H9 (cell line): ENCODE measurements at places on chromosomes 1 and 21. TPM values are rescaled to one million over a fixed set of nuclear protein-coding genes. Genes with fewer than 3 reads are reported as not detected.

DNA sequence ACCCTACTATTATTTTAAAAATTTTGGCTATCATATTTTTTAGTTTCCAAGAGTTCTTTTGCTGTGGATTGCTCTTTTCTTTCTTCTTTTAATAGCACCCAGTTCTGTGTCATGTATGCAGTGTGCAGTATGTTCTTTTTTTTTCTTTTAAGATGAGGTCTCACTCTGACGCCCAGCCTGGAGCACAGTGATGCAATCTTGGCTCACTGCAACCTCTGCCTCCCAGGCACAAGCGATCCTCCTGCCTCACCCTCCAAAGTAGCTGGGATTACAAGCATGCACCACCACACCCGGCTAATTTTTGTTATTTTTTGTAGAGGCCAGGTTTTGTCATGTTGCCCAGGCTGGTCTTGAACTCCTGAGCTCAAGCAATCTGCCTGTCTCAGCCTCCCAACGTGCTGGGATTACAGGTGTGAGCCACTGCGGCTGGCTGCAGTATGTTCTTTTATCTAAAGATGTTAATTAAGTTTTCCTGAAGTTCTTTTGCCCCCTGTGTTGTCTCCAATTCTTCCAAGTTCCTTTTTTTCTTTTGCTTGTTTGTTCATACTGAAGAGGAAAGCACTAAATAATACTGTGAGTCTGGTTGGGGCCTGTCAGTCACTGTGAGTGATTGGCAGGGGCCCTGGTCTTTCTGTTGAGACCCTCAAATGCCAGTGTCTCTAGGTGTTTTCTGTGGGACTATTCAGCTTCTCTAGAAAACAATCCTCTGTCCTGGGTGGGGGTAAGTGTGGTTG lies 17.5 kb upstream of the TTC22 start:
- H3K4me3 ChIP-seq: no peak overlapping the region
- H3K36me3 ChIP-seq: 0 out of 2 replicates have a peak, but pooled peaks cover under 1% of the 10 kb centered on the region
- no peak overlapping the region for H3K27ac ChIP-seq
- no peak for DNase-seq
- no peaks in the 10 kb centered on the region for H3K27me3 ChIP-seq
- H3K4me1 ChIP-seq: peaks cover 6% of the 10 kb centered on the region; the same call in 1 of the 2 replicates

The SLC44A3 gene
- total RNA-seq: 4.8 and 5.5 TPM in 2 replicates

DNA sequence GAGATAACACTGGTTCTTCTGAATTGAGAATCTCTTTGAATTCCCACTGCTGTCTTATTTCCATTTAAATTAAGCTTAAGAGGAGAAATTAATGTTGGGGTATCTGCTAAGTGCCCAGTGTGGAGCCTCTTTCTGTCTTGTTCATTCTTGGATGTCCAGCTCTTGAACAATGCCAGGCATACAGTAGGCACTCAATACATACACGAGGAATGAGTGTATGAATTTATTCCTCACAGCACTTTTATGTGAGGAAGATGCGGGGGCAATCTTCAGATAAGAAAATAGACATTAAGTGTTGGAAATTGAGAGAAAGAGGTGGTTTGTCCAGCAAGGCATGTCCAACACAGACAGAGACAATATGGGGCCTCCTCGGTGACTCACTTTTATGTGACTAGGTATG lies 11.8 kb upstream of the ATF3 start:
- DNase-seq: no peak
- no peak overlapping the region for H3K4me3 ChIP-seq
- H3K36me3 ChIP-seq: no peaks in the 10 kb centered on the region
- H3K4me1 ChIP-seq: no peaks in the 10 kb centered on the region; the same call in 1 of the 2 replicates
- H3K27me3 ChIP-seq: no peaks in the 10 kb centered on the region

DNA sequence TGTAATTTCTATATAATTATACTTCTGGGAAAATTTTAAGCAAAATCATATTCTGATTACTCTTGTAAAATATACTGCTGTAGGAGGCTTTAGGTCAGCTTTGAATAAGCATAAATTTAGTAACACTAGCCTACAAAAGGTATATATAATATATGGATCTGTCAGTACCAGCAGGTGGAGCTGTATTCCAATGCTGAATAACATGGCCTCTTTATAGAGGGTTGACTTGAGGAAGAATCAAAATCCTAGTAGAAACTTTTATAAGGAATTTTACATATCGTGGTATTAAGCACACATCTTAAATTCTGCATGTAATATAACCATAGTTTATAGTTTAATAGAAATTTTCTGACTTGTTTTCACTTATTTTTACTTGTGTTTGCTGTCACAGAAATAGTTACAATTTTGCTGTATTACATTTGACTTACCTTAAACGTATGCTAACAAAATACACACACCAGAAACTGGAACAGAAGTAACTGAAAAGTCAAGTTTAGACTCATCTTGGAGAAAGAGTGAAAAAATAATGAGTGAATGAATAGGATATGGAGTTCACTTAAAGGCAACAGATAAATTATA lies 79.3 kb downstream of the HMCN1 start:
- H3K27me3 ChIP-seq: no peaks in the 10 kb centered on the region
- H3K27ac ChIP-seq: no peak overlapping the region
- no peaks in the 10 kb centered on the region; the same call in 1 of the 2 replicates for H3K4me1 ChIP-seq
- no peaks in the 10 kb centered on the region for H3K36me3 ChIP-seq
- no peak for DNase-seq
- H3K4me3 ChIP-seq: no peak overlapping the region

The RNF186 gene
- total RNA-seq: not detected in 2 replicates

The KCNK2 gene
- total RNA-seq: 0.37 and 0.44 TPM in 2 replicates

DNA sequence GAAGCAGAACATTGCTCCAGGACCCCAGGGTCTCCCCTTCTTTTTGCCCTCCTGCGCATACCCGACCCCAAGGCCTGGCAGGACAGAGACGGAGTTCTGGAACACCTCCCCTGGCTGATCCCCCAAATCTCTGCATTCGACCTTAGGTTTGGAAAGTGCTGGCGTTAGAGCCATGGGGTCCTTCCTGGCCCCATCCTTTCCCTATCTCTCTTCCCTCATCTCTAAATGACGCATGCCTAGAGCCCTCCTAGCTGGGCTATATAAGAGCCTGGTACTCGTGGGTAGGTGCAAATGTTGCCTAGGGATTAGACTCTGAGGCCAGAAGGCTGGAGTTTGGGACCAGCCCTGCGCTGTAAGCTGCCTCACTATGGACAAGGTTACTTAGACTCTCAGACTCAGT lies 16.6 kb downstream of the SLC26A9 start:
- no peaks in the 10 kb centered on the region for H3K36me3 ChIP-seq
- no peak overlapping the region for H3K27ac ChIP-seq
- H3K4me3 ChIP-seq: no peak overlapping the region
- no peak for DNase-seq
- H3K4me1 ChIP-seq: no peaks in the 10 kb centered on the region
- no peaks in the 10 kb centered on the region for H3K27me3 ChIP-seq

The OR2L2 gene
- total RNA-seq: 0.11 TPM in 1 of 2 replicates, not detected in the other

GRCh38 chr1:93328809-93329760 lies 16.6 kb upstream of the DR1 start:
- H3K4me1 ChIP-seq: no peaks in the 10 kb centered on the region
- DNase-seq: no peak
- peaks cover 4% of the 10 kb centered on the region; the same call in 1 of the 2 replicates for H3K36me3 ChIP-seq

The RFX5 gene
- 65.1 and 72.7 TPM in 2 replicates for total RNA-seq

DNA sequence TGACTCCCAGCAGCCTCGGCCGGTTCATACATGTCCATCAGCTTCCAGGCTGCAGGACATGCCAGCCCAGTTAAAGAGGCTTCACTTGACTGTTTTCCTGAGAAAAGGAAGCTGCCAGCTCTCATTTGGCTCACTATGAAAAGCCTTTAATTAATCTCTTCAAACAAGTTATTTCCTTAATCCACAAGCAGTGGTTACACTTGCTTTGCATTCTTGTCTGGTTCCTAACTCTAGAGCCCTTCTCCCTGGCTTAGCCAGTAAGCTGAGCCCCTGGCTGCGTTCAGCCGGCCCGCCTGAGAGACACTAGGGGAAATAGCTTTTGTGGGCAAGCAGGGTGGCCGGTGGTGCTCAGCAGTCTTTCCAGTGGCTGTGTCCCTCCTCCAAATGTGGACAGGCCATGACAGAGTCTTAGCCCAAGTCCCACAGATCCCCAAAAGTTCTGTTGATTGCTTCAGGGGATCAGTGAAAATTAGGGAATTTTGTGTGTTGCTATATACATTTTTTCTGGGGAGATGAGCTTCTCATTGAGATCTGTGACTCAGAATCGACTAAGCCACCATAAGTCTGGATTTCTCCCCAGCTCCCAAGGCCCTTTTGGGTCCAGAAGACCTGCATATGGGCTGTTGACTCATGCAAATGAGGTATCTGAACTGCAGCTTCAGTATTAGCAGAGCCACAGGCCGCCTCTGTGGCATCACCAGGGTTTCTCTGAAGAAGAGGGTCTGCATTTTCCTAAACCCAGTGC lies 10.1 kb downstream of the ATF3 start:
- H3K27me3 ChIP-seq: no peaks in the 10 kb centered on the region
- H3K27ac ChIP-seq: no peak overlapping the region
- H3K4me1 ChIP-seq: no peaks in the 10 kb centered on the region
- no peak for DNase-seq
- H3K4me3 ChIP-seq: no peak overlapping the region

DNA sequence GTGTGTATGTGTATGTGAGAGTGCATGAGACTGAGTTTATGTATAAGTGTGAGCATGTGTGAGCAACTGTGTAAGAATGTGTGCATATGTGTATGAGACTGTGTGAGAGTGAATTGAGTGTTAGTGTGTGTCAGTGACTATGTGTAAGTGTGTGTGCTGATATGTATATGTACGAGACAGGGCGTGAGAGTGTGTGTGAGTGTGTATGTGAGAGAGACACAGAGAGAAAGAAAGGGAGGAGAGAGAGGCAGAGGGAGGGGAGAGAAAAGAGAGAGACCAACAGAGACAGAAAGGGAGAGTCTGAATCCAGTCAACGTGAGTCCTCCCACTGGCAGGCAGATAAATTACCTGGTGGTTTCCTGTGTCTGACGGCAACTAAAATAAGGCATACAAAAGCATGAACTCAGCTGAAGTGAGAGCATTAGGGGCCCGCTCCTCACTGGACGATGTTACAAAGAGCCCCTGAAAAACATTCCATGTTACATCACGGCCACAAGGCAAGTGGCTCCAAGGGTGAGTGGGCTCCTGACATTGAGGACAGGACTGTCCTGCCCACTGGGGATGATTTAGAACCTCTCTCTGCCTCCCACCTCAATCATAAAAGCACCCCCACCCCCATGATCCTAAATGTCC lies 66.6 kb upstream of the TIAM1 start:
- H3K27me3 ChIP-seq: no peaks in the 10 kb centered on the region
- H3K4me1 ChIP-seq: no peaks in the 10 kb centered on the region
- no peak overlapping the region for H3K4me3 ChIP-seq
- H3K27ac ChIP-seq: no peak overlapping the region
- no peak for DNase-seq
- no peaks in the 10 kb centered on the region for H3K36me3 ChIP-seq

DNA sequence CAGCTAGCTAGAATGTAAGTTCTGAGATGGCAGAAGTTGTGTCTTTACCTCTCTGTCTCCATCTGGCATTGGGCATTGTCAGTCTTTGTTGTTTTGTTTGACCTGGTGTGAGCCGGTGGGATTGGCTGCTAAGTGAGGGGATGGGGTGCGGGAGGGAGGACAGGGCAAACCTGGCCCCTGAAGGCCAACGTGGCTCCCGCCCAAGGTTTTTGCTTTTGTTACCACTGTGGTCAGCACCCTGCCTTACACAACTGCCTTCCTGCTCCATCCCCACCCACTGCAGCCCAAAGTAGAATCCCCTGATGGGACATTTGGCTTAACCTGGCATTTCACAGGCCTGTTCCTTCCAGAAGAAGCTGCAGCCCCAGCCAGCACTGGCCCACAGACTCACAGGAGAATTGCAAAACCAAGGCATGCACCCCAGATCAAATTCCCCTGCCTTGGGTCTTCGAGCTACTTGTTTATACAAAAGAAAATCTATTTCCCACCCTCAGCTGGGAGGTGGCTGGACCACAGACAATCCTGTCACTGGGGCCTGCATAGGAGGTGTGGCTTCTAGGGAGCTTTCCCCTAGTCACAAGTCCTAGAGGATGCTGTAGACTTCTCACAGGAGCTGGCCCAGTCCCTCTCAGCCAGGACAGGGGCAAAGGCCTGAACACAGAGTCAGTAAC lies 147.5 kb downstream of the TRABD2B start:
- H3K36me3 ChIP-seq: no peaks in the 10 kb centered on the region; the same call in 2 of the 3 replicates
- H3K4me3 ChIP-seq: no peak overlapping the region
- H3K4me1 ChIP-seq: no peaks in the 10 kb centered on the region
- no peaks in the 10 kb centered on the region for H3K27me3 ChIP-seq

DNA sequence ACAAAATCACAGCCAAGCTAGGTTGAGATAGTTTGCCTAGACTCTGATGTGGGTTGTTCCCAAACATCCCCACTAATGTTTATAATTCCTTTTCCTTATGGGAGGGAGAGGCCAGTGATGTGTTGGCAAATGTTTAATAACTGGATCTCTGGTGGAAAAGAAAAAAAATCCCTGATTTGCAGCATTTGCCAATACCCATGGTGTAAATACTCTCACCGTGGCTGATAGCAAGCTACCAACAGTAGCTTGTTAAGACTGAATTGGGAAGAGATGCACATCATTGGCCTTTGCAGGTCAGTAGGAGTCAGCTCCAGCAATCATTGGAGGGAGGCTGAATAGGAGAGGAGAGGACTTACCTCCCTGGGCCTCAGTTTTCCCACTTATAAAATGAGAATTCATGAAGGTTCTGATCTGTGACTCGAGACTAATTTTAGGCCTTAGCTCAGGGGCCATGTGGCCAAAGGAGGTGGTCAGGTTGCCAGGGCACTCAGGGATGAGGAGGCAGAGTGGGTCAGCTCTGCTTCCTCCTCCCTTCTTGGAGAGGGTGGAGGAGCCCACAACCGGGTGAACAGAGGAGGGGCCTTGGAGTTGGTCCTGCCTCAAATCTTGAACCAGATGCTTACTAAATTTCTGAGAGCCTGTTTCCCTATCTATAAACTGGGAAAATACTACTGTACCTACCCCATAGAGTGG lies 20.0 kb upstream of the SCMH1 start:
- no peaks in the 10 kb centered on the region for H3K36me3 ChIP-seq
- H3K27me3 ChIP-seq: no peaks in the 10 kb centered on the region
- H3K4me1 ChIP-seq: no peaks in the 10 kb centered on the region
- no peak overlapping the region for H3K27ac ChIP-seq
- H3K4me3 ChIP-seq: no peak overlapping the region
- no peak for DNase-seq

The AIRE gene
- 0.17 and 0.39 TPM in 2 replicates for total RNA-seq

DNA sequence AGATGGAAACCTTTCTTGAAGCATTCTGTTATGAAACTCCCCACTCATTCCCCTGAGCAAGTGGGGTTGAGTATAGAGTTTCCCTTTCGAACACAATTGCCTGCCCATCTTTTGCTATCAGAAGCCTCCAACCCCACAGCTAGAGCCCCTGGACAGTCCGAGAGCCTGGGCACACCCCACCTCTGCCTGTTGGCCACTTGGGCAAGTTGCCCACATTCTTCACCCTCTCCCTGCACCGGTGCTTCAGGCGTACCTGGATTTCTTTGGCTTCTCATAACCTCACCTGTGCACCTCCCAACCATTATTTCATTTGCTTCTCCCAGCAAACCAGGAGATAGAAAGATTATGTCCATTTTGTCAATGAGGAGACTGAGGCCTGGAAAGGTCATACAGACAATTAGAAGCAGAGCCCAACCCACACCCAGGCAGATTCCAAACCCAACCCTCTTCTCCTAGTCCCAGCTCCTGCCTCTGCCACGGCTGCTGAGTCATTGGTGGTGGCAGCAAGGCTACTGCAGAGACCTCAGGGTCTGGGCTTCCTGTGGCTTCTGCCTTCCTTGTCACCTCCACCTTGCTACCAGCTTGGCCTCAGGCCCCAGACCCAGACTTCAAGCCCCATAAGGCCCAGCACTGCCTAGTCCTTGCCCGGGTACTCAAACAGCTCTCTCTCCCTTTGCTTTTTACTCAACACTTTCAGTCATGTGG lies 118.7 kb upstream of the ZBTB40 start:
- H3K4me3 ChIP-seq: no peak overlapping the region
- no peaks in the 10 kb centered on the region for H3K4me1 ChIP-seq
- H3K27ac ChIP-seq: no peak overlapping the region
- no peaks in the 10 kb centered on the region for H3K27me3 ChIP-seq
